ENCODE measurements at places on chromosomes 2 and 18. TPM values are rescaled to one million over a fixed set of nuclear protein-coding genes. Genes with fewer than 3 reads are reported as not detected.
A peak's percentile ranks its signal among the peaks of the same experiment; 100 is the strongest.

C2orf66 gene
- total RNA-seq = 1.4 TPM

RAB31 gene
- total RNA-seq = 88.8 TPM

SERPINB8 gene
- 4.3 TPM for total RNA-seq

ZBTB7C gene
- total RNA-seq = 0.67 TPM

ALPP gene
- not detected for total RNA-seq

C2orf80 gene
- not detected for total RNA-seq

PLEK gene
- total RNA-seq = not detected

IL36A gene
- not detected for total RNA-seq

SERPINB12 gene
- not detected for total RNA-seq

GRCh38 chr18:49566217-49566770 lies 4.4 kb downstream of the LIPG start:
- no peak for DNase-seq

DNA sequence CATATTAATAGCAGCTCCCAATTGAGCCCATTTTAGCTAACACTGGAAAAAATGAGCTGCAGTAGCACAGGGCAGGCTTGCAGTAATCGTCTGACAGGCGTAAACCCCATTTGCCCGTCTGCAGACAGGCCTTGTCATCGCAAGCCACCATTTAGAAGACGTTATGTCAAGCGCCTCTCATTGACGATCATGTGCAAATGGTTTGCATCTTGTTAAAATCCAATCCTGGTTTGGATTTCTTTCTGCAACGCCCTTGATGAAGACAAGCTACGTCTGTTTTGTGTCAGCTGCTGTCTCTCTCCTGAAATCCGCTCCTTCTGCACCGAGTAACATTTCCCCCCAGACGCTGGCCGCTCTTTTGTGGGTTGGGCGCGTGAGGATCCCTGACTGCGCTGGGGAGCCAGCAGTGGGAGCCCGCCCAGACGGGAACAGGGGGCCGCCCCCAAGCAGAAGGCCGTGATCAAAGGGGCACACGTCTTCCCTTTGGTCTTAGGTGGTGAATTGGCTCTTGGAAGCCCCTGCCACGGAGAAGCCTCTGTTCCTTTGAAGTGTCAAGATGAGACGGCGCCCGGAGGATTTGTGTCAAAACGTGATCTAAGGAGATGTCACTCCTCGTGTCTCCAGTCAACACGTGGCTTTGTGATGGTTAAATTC lies 84.2 kb upstream of the GPC1 start:
- no peak for DNase-seq

DNA sequence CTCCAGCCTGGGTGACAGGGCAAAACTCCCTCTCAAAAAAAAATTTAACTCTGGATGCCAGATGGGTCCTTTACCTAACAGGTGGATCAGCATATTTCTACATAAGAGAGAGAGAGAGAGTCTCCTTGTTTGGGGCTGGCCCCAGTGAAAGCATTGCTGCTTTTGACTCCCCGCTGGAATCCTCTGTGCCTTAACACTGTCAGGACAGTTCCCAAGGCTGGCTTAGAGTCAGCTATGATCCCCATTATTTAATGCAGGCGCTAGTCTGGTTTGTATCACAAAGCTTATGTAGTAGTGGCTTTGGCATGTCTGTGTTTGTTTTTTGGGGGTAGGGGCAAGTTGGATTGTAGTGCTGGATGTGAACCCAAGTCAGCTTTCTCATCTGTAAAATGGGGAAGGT lies 9.4 kb downstream of the INPP4A start:
- no peak for DNase-seq

- no peak for DNase-seq
These were observed 85.4 kb upstream of the ATG16L1 start for GRCh38 chr2:233165895-233166661.

DNA sequence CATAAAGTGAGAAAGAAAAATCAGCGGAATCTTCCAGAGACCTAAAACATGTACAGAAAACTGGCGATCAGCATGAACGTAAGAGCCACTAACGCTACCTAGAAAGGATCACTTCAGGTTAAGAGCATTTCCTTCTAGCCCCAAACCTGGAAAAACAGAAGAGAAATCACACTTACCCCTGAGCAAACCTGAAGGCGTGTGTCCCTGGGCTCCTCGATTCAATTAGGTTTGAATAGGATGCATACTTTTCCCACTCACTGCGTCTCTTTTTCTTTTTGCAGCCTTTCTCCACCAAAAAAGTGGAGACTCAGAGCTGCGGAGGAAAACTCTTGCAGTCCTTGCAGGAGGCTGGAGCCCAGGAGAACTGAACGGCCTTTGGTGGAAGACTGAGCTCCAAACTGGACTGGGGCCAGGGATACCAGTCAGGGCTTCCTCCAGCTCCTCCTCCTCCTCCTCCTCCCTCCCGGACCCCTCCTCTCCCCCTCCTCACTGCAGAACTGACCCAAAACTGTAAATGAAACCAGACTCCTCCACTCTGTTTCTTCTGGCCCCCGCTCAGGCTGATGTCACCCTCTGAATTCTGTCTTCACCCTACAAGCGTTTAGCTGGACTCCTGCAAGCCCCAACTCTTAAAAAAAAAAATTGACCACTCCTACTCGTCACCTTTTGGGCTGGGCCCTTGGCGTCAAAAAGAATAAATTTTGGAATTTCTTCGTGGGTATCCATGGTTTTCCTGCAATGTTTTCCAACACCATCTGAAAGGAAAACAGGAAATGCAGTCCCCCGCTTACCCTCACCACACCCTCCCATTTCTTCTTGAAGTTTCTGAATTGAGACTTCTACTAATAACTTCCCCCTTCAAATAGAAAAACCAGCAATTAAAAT lies at the start of gene COL6A3:
Gene COL6A3, minus strand, starts transcription at position 388 of the 885 bp plus-strand sequence. CDS start 17,347 bp downstream, outside the sequence.
- DNase-seq = no peak

GRCh38 chr2:163198972-163199371 lies 360.4 kb upstream of the KCNH7 start:
- DNase-seq = no peak

DNA sequence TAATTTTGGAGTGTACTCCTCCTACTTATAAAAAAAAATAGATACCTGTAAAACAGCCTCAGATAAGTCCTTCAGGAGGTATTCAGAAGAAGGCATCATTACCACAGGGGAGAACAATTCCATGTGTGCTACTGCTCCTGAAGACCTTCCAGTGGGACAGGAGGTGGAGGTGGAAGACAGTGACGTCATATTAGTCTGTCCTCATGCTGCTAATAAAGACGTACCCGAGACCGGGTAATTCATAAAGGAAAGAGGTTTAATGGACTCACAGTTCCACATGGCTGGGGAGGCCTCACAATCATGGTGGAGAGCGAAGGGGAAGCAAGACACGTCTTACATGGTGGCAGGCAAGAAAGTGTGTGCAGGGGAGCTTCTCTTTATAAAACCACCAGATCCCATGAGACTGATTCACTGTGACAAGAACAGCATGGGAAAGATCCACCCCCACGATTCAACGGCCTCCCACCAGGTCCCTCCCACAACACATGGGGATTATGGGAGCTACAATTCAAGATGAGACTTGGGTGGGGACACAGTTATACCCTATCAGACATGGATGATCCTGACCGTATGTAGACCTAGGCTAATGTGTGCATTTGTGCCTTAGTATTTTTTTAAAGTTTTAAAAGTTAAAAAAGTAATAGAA lies 98.4 kb downstream of the NDUFA10 start:
- DNase-seq = no peak

DNA sequence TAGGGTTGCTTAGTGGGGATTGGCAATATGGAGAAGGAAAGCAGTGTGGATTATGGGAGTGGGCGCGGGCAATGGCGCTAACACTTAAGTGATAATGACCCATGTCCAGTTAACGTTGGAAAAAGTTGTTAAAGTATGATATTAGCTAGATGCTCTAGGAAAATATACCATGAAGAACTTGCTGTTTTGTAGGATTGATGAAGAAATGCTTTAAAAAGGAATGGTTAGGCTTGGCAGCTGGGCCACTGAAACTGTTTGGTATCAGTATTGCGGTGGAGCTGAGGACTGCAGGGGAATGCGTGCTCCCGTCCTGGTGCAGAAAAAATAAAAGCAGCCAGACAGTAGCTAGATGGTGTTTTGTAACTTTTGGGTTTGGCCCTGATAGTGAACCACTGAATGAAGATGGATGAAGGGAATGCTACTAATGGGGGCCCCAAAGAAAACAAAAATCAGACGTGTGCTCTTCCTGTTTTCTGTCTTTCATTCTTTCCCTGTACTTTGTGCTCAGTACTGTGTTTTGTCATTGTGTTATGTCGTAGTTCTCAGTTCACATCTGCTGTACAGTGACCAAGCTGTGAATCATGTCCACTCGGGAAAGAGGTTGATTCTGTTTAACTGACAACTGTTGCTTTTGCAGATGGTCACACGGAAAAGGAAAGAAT lies 999 bp downstream of the INSIG2 start:
- peak; percentile 19 for DNase-seq

GRCh38 chr2:186560254-186560653 lies 29.6 kb upstream of the ITGAV start:
- no peak for DNase-seq

DNA sequence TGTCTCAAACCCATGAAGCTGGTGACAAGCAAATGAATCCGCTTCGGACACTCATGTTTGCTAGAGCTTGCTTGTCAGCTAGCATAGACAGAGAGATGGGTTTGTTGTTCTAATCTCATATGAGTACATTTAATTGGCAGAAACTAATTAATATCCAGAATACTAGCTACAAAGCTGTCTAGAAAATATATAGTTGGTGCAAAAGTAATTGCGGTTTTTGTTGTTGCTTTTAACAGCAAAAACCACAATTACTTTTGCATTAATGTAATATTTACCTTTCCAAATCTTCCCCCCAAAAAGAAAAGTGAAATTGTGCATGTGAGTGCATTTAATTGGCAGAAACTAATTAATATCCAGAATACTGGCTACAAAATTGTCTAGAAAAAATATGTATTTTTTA lies 1115.2 kb downstream of the TDRD15 start:
- DNase-seq = no peak

- DNase-seq = no peak
These were observed 1368.0 kb upstream of the LRRTM1 start for GRCh38 chr2:81672516-81672915.

- DNase-seq = no peak
These were observed 31.0 kb upstream of the GALNT3 start for GRCh38 chr2:165825041-165825440.

DNA sequence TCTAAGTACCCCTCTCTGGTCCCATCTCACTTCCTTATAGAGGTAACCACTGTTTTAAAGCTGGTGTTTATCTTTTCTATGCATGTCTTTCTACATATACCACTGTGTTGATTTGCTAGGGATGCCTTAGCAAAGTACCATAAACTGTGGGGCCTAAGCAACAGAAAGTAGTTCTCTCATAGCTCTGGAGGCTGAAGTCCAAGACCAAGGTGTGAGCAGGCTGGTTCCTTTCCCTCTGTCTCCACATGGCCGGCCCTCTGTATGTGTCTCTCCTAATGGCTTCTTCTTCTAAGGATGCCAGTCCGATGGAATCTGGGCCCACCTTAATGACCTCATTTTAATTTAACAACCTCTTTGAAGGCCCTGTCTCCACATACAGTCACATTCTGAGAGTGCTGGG lies 40.8 kb upstream of the ROCK2 start:
- DNase-seq = no peak

DNA sequence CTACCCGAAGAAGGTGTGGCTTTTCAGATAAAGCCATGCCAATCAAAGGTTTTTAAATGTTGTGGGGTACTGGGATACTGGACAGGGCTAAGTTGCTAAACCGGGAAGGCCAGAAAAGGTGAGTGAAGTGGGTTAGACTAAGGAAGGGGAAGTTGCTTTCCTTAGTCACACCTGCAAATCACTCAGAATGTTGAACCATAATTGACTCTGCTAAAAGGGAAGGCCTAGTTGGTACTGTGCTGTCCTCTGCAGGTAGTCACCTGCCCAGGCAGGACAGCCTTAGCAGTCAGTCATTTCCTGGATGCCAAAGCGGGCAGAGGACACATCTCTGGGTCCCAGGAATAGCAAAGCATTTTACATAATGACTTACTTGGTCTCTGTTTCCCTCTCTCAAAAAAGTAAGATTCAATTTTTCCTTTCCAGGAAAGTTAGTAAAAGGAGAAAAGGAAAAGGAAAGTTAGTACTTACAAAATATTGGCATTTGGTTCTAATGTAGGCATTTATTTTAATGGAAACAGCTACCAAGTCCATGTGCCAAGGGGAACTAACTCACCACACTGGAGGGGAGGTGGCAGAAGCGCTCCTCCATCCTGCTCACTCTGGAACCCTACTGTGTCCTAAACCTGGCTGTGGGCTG lies 60.3 kb downstream of the RFTN2 start:
- DNase-seq = no peak

- DNase-seq = no peak
These were observed 145.0 kb upstream of the PELI1 start for GRCh38 chr2:64289251-64289650.

DNA sequence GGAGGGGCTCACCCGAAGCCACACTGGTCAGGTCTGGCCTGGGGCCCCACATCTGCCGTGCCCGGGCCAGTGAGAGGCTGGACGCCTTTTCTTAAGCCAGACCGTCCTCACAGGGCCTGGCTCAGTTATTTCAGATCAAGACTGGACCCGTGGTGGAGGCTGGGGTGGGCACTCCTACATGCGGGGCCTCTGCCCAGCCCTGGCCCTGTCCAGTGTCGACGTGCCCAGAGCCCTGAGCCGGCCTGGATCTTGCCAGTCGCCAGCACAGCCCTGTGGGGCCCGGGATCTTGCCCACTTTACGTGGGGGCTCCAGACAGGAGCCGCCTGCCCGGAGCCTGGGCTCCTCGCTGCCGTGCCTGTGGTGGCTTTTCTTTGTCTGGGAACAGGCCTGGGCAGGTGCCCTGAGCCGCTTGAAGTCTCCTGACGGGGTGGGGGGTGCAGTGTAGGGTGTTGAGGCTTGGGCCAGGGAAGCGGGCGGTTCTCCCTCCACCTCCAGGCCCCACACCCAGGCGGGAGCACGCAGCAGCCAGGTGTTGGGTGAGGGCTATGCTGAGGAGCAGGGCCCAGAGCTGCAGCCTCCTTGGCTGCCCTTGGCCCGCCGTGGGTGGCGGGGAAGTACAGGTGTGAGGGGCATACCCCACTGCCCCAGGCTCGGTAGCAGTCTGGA lies 6.0 kb downstream of the GPC1 start:
- DNase-seq = no peak

- DNase-seq = no peak
These were observed 3.0 kb upstream of the MARCHF4 start for GRCh38 chr2:216375286-216375685.

DNA sequence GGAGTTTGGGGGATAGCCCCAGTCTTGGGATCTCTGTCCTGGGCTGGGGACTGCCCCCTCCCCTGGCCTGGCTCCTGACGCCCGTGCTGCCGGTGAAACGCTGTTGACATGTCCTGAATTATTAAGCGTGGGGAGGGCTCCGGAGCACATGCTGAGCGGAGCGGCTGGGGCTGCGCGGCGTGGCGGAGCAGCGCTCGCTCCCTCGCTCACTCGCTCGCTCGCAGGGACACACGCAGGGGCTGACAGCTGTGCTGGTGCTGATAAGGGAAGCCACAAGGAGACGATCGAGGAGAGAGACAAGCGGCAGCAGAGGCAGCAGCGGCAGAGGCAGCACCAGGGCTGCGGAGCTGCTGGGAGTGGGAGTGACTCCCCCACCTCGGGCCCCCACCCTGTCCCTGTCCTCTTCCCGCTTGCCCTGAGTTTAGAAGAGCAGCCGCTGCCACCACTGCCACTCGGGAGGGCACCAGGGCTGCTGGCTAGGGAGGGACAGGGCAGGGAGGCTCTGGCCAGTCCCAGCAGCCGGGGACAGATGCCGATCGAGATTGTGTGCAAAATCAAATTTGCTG lies at the start of gene ASIC4:
Gene ASIC4, plus strand, starts transcription at position 287 of the 566 bp plus-strand sequence. Its CDS starts 243 bp downstream, at position 530.
- DNase-seq = no peak
